ENCODE measurements at places on chromosomes 12 and 14. TPM values are rescaled to one million over a fixed set of nuclear protein-coding genes. Genes with fewer than 3 reads are reported as not detected.
A peak's percentile ranks its signal among the peaks of the same experiment; 100 is the strongest.

DNA sequence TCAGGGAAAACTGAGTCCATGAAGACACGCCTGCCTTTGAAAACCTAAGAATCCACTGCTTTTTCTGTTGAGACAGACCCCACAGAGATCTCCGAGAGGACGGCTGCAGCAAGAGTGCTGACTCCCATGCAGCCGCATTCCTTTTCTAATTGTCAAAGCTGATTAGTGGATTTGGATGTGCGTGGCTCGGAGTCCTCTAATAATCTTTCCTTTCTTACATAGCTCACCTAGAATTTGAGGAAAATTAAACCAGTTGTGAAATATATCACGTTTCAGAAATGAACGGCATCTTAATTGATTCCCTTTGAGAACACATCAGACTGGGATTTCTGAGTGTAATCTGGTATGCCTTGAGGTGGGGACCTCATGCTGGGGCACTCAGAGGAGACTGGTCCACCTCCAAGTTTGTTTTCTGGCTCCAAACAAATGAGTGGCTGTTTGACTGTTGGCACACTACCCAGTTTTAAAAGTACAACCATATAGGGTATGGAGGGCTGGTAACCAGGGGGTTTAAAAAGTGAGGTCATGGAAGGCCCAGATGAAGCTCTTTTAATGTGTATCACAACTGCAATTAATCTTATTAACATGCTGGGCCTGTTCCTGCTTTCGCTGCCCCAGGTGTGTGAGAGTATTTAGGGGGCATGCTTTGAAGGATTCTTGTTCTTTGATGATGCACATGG is 63.3 kb downstream of the RASSF3 start:
- H3K4me1 ChIP-seq: peaks cover 99% of the 10 kb centered on the region
- H3K36me3 ChIP-seq: no peaks in the 10 kb centered on the region
- DNase-seq: peak; percentile 41
- no peaks in the 10 kb centered on the region for H3K27me3 ChIP-seq

DNA sequence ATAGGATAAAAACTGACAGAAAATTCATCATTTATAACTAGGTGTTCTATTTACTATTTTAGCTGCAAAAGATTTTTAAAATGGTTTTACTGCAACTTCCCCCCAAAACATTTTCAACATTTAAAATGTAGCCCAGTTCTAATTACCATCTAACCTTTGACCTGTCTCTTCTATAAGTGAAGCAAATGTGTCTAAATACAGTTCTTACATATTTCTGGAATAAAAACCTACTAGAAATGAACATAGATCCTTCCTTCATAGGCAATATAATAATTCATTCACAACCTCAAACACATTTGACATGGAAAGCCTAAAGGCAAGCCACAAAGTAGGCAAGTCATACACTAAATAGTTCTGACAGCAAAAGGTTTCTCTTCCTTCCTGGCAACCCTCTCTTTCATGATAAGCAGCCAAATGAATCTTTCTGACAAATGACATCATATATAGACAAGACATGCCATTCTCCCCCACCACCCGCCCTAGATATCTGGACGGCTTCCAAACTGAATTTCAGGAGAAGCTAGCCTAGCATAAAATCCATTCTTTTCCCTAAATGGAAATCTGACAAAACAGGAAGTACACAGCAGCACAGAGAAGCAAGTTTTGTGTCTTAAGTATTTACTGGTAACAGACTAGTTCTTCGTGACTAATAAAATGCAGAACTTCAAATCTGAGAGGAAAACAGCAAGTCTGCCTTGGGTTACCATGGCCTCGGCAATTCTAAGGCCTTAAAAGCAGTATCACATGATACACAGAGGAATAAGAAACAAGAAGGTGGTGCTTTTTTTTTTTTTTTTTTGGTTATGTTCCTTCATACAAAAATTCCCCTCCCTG is 17.2 kb upstream of the ARID4A start:
- DNase-seq: peak; percentile 68
- peaks cover 30% of the 10 kb centered on the region for H3K36me3 ChIP-seq
- peak overlapping the region; percentile 53 for H3K27ac ChIP-seq
- no peak overlapping the region for H3K4me3 ChIP-seq

DNA sequence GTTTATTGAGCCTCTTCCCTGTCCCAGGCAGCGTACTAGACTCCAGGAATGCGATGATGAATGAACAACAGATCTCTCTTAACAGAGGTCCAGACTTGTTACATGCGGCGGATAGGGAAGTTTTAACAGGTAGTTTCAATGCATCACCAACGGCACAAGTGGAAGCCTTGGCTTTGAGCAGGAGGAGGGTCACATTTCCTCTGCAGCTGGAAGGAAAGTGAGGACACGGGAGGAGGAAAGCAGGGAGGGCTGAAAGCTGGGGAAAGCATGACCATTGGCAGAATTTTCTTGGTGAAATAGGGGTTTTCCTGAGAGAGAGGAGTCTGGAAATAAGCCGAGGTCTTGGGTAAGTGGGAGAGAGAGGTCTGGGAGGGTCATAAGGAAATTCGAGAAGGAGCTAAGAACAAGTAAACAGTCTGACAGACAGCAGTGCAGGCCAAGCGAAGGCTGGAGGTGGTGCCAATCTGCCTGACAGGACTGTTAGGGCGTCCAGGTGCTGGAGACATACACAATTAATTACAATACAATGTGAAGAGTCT is 15.4 kb downstream of the BHLHE41 start:
- H3K27me3 ChIP-seq: peaks cover 4% of the 10 kb centered on the region
- no peak for DNase-seq
- peaks cover 10% of the 10 kb centered on the region for H3K4me1 ChIP-seq
- no peaks in the 10 kb centered on the region for H3K36me3 ChIP-seq
- no peak overlapping the region for H3K4me3 ChIP-seq
- H3K27ac ChIP-seq: no peak overlapping the region

Gene RD3L
- not detected for total RNA-seq

GRCh38 chr12:20946732-20947131 is 136.2 kb downstream of the SLCO1B3 start:
- H3K27me3 ChIP-seq: no peaks in the 10 kb centered on the region
- H3K36me3 ChIP-seq: no peaks in the 10 kb centered on the region
- H3K27ac ChIP-seq: no peak overlapping the region
- H3K4me1 ChIP-seq: no peaks in the 10 kb centered on the region
- no peak for DNase-seq

Gene BDKRB1
- not detected for total RNA-seq

Gene EFS
- not detected for total RNA-seq

Gene CPNE6
- not detected for total RNA-seq

Gene SLC39A2
- not detected for total RNA-seq

GRCh38 chr12:14768823-14769405 is 34.4 kb downstream of the WBP11 start:
- H3K27ac ChIP-seq: peak overlapping the region; percentile 98
- H3K4me1 ChIP-seq: peaks cover 49% of the 10 kb centered on the region
- DNase-seq: no peak
- no peaks in the 10 kb centered on the region for H3K27me3 ChIP-seq
- no peaks in the 10 kb centered on the region for H3K36me3 ChIP-seq
- H3K4me3 ChIP-seq: peak overlapping the region; percentile 92

DNA sequence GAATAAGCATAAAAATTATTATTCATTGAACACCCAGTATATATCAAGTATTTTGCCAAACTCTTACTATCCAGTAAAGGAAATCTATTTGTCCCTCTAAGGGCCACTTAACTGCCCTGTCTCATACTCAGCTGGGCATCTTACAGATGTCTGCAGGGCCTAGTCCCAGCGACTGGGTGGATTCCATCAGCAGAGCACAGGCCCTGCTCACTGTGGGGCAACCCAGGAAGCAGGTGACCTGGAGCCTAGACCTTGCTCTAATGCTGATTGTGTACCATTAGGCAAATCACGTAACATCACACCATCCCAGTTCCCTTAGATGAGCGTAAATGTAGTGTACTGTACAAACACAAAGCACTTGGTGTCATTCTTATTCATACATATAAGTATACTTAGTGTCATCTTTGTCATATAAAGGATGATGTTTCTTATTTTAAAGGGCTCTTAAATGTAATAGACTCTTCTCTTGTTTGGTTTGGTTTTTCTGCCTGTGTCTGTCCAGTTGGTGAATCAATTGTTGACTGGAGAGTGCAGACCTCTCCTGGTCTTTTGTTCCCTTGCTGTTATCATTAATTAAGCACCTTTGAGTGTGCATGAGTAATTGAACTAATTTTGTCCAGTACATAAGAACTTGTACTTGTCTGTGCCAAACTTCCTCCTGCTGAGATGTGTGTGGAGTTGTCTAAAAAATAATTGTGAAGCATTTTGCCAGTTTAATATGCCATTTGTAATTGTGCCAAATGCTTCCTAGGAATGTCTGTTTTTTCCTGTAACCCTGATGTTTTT is 49.3 kb downstream of the RAB35 start:
- peaks cover 13% of the 10 kb centered on the region for H3K36me3 ChIP-seq
- no peak for DNase-seq
- no peaks in the 10 kb centered on the region for H3K27me3 ChIP-seq
- no peaks in the 10 kb centered on the region for H3K4me1 ChIP-seq
- H3K4me3 ChIP-seq: no peak overlapping the region
- no peak overlapping the region for H3K27ac ChIP-seq

DNA sequence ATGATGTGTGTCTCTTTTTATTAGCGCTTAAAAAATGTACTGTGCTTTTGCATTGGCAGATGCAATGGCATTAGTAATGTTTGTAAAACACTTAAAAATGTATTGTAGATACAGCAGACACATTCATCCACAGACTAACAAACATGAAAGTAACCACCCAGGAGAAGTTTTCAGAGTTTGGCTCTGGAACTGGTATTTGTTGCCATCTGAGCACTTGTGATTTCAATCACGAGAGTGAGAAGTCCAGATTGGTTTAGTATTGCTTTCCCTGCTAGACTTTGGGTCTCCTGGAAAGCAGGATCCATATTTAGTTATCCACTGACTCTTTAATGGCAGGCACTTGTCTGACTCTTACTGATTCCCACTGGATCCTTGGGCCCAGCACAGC is 13.2 kb downstream of the RASSF8 start:
- no peak overlapping the region for H3K27ac ChIP-seq
- no peaks in the 10 kb centered on the region for H3K36me3 ChIP-seq
- H3K4me3 ChIP-seq: no peak overlapping the region
- DNase-seq: no peak
- no peaks in the 10 kb centered on the region for H3K4me1 ChIP-seq
- H3K27me3 ChIP-seq: no peaks in the 10 kb centered on the region

Gene GPR135
- 2.1 TPM for total RNA-seq

Gene GZMH
- total RNA-seq: not detected

Gene NID2
- not detected for total RNA-seq

Gene CAPRIN2
- 42.9 TPM for total RNA-seq

GRCh38 chr14:54942913-54943312 is 40.3 kb upstream of the GCH1 start:
- H3K27me3 ChIP-seq: no peaks in the 10 kb centered on the region
- H3K36me3 ChIP-seq: no peaks in the 10 kb centered on the region
- no peak for DNase-seq

DNA sequence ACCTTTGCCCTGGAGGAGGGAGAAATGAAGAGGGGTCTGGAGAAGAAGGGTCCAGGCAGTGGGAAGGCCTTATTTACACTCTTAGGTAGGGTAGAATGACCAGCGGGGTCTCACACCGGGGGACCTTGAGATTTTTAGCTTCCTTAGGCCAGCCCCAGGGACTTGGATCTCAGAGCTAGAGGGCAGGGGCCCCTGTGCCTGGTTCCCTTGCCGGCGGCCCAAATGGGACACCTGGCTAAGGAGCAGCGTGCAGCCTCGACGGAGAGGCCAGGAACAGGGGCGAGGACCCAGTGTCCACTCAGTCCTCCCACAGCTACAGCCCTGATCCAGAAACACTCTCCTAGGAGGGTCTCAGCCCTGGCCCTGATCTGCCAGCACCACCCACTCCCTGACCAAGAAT is 41.8 kb downstream of the DIO3 start:
- no peak overlapping the region for H3K4me3 ChIP-seq
- no peak for DNase-seq
- H3K4me1 ChIP-seq: peaks cover 4% of the 10 kb centered on the region
- no peak overlapping the region for H3K27ac ChIP-seq

- DNase-seq: no peak
- H3K4me3 ChIP-seq: no peak overlapping the region
- no peaks in the 10 kb centered on the region for H3K36me3 ChIP-seq
- no peak overlapping the region for H3K27ac ChIP-seq
- no peaks in the 10 kb centered on the region for H3K27me3 ChIP-seq
These were observed 137.6 kb downstream of the VRK1 start for GRCh38 chr14:96934638-96935330.

DNA sequence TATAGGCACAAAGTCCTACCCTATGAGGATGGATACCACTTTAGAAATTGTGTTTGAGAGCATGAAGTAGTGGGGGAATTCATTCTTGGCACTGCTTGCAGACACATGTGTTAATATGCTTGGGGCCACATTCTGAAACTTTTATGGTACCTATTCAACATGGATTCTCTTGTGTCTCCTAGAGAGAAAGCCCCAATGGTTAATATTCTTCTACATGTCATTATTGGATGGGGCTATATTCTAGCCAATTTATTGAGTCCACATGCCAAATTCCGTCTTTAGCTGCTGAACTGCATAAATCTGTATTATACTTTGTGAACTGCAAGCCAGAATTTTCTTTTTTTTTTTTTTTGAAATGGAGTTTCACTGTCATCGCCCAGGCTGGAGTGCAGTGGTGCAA is 140.0 kb downstream of the KICS2 start:
- no peak for DNase-seq
- no peaks in the 10 kb centered on the region for H3K36me3 ChIP-seq
- no peaks in the 10 kb centered on the region for H3K4me1 ChIP-seq
- no peak overlapping the region for H3K27ac ChIP-seq
- no peak overlapping the region for H3K4me3 ChIP-seq

DNA sequence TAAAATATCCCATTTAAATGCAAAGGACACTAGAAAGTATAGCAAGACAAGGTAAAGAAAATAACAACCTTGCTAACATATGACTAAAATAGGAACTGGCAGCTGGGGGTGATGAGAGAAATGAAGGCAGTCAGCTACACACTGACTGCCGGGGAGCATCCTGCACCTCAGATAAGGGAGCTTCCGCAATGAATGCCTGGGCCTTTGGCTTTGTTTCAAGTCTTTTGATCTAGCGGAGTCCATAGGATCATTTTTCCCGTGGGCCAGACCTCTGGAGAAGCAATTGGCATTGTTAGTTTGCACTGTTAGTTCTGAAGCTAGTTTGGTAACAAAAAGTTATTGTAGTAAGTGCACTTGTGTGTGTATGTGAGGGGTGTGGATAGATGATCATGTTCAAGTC is 639.9 kb downstream of the DIO2 start:
- no peak overlapping the region for H3K27ac ChIP-seq
- no peak overlapping the region for H3K4me3 ChIP-seq
- no peak for DNase-seq
- no peaks in the 10 kb centered on the region for H3K36me3 ChIP-seq
- H3K27me3 ChIP-seq: no peaks in the 10 kb centered on the region
- H3K4me1 ChIP-seq: no peaks in the 10 kb centered on the region

DNA sequence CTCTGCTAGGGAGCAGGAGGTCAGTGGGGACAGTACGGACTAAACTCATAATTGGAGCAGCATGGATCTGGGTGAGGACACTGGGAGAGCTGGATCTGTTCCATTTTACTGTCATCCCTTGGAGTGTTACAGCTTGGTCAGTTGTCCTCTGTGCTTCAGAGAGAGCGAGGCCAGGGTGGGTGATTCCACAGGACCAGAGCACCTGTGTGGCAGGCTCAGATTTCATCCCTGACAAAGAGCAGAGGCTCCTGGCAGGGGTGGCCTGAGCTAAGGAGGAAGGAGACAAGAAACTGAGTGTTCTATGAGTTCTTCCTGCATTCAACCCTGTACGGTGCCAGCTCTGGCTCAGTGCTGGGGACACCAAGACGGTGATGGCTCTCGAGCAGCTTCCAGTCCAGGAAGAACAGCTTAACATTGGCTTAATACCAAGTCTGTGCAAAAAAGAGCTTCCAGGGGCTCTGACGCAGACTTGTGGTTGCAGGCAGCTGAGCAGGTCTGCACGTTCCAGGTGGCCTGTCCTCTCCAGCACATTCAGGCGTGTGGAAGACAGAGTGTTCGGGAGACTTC is 8.4 kb upstream of the PGF start:
- no peak for DNase-seq
- no peaks in the 10 kb centered on the region for H3K36me3 ChIP-seq
- no peak overlapping the region for H3K4me3 ChIP-seq
